Dorsolateral prefrontal cortex (tissue), 122 donors: ENCODE measurements at places on chromosomes 16 and 17. TPM values are rescaled to one million over a fixed set of nuclear protein-coding genes. Genes with fewer than 3 reads are reported as not detected.

Gene CES3
- 3.5 TPM for total RNA-seq

Gene EFCAB13
- total RNA-seq: 3.6 TPM

Gene OR1F1
- 1.1 TPM for total RNA-seq

Gene UMOD
- not detected for total RNA-seq

Gene ZG16
- total RNA-seq: not detected

- no peak for DNase-seq
These were observed 28.2 kb upstream of the PSMD7 start for GRCh38 chr16:74268372-74268782.

DNA sequence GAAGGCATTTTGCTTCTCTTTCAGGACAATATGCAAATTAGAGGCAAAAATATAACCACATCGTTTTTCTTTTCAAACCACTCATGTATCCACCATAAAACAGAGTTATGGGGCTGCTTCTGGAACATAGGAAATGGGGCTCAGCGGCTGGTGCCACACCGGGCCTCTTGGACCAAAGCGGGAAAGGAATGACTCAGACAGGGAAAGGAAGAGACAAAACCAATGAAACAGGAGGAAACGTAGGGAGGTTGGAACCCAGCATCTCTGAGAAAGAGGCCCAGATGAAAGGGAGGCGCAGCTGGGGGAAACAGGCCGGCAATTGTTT is 28.5 kb downstream of the CUEDC1 start:
- DNase-seq: peak; percentile 69

- no peak for DNase-seq
These were observed 7.3 kb downstream of the FASN start for GRCh38 chr17:82090549-82091263.

DNA sequence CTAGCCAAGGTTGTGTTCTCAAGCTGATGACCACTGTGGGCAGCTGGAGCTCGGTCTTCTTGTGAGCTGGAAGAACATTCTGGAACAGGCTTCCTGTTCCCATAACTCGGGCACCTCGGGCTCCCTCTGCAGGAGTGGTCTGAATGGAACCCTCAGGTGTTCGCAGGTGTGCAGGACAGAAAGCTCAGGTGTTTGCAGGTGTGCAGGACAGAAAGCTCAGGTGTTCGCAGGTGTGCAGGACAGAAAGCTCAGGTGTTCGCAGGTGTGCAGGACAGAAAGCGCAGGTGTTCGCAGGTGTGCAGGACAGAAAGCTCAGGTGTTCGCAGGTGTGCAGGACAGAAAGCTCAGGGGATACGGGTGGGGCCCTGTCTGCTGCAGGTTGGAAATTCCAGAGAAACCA is 109.0 kb upstream of the CACNG5 start:
- DNase-seq: no peak

DNA sequence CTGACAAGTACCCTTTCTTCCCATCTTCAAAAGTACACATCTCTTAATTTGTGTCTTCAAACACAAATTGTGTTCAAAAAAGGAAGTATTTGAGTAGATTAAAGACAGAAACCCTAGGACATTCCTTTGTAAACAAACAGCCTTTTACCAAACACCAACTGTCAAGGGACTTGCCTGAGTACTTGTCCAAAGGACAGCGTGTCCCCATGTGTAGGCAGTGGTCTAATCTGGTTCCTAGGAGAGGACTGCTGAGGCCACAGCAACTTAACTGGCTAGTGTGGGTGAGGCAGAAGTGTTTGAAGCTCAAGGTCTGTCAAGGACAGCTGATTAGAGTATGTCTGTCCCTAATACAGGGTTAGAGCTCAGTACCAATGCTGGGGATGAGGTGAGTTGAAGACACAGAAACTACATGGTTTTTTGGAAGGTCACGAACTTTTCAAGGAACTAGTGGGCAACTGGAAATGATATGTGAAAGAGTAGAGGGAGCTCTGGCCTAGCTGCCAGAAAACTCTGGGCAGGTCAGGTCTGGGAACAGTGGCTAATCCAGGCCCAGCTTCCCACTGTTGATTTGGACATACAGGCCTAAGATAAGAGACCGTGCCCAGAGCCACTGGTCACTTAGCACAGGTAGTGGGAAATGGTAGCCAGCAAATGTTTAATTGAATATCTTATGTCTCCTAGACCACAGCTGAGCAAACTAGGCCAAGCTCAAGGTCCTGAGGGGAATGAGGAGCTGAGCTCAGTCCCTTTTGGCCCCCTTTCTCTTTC is 10.1 kb downstream of the HMOX2 start:
- no peak for DNase-seq

DNA sequence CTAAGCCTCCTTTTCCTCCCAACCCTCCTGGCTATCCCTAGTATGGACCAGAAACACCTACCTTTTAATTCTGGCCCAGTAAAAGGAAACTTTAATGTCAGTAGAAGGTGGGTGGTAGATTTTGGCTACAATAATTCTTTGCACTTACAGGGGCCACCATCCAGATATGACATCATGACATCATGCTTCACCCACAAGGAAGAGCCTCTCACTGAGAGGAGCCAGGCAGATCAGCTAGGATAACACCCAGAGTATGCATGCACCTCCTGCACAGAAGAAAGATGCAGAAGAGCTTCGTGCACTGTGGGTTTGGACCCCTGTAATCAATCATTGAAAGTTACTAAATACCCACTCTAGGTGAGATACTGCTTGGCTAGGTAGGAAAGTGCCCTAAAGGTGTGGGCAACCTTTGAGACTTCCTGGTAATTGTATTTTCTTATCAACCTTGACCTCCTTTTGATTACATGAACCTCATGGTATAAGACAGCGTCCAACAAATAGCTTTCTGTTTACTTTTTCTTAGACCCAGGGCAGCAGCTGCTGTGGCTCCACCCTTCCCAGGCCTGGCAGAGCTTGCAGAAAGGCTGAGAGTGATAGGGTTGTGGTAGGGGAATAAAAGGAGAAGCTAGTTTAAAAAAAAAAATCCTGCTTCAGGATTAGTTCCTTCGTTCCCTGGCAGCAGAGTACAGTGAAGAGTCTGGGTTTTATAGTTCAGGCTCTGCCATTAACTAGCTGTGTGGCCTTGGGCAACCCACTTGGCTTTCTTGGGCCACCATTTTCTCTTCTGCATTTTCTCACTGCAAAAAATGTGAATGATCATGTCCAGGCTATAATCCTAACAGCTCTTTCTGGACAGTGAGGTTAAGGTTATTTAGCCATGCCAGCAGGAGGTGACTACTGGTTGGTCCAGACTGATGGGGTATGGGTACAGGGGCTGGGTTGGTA is 6.2 kb downstream of the MAP3K14 start:
- no peak for DNase-seq

DNA sequence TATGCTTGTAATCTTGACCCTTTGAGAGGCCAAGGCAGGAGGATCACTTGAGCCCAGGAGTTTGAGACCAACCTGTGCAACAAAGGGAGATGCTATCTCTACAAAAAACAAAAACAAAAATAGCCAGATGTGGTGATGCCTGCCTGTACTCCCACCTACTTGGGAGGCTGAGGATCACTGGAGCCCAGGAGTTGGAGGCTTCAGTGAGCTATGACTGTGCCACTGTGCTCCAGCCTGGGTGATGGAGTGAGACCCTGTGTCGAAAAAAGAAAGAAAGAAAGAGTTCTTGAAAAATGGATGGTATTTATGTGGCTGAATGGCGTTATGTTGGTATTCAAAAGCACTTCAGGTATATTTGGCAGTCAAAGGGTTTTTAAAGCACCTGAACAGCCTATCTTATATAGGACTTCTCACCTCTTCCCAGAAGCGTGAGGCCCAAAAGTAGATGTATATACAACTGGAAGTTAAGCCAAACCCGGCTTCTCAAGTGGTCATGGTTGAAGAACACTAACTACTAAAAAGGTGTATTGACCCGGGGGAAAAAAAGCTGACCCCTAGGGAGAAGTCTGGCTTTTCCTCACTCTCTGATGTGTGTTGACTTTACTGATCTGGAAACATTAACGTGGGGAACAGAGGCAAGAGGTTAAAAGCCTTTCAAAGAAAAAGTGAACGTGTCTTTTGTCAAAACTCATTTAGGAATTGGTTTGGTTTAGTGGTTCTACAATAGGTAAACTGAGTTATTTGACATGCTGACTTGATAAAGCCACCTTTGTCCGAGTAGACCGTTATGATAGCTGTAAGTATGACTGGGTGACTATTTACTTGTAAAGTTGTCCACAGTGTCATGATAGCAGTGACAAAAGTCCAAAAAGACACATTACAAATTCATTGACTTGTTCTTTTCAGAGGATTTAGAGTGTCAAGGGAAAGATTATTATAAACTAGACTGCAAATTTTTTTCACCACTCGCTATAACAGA is 183.4 kb downstream of the IRX3 start:
- DNase-seq: no peak

GRCh38 chr17:32498391-32498790 is 11.6 kb downstream of the CDK5R1 start:
- no peak for DNase-seq

DNA sequence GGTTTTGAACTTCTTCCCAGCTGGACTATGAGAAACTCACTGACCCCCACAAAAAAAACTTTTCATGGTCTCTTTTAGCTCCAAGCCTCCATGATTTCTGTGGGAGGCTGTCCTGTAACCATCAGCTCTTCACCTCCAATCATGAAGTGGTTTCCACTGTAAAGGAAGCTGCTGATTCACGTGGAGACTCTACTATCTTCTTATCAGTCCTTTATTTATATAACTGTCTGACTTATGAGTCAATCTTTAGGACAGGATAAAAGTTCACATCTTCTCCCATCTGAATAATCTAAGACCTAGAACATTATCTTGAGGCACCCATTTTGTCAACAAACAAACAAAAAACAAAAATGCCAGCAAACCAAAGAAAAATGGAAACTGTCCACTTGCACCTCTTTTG is 409.9 kb downstream of the SLC39A11 start:
- no peak for DNase-seq

DNA sequence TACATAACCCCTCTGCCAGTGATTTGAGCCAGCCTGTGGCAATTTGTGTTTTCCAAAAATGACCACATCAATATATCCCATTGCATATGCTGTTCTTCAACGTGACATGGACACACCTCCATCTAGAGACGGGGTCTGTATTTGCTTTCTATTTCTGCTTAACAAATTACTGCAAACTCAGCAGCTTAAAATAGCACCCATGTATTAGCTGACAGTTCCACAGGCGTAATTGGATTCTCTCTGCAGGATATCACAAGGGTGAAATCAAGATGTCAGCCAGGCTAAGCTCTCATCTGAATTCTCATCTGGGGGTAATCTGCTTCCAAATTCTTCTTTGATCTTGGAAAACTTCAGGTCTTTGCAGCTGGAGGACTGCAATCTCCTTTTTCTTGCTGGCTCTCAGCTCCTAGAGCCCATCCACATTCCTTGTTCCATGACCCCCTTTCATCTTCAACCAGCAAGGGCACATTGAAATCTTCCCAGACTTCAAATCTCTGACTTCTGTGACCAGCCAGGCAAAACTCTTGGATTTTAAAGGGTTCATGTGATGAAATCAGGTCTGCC is 8.2 kb downstream of the KRT9 start:
- DNase-seq: no peak

- no peak for DNase-seq
These were observed 22.5 kb upstream of the CACNA1H start for GRCh38 chr16:1130382-1130781.
